Right lobe of liver (tissue), 6 donors: ENCODE measurements at places on chromosomes 3 and 15. TPM values are rescaled to one million over a fixed set of nuclear protein-coding genes. Genes with fewer than 3 reads are reported as not detected.

Gene SSUH2
- total RNA-seq = 1.3 TPM

Gene CCR3
- total RNA-seq = not detected

Gene CAMK2N2
- total RNA-seq = not detected

GRCh38 chr3:44240061-44240460, 1.6 kb upstream of the TOPAZ1 start:
- no peak for DNase-seq
- no peaks in the 10 kb centered on the region for H3K4me1 ChIP-seq
- H3K27ac ChIP-seq = no peak overlapping the region
- H3K36me3 ChIP-seq = no peaks in the 10 kb centered on the region
- no peak overlapping the region for H3K4me3 ChIP-seq

- H3K4me3 ChIP-seq = no peak overlapping the region
- no peaks in the 10 kb centered on the region for H3K36me3 ChIP-seq
- no peak for DNase-seq
These were observed 24.2 kb downstream of the NPTN start for GRCh38 chr15:73608941-73609340.

GRCh38 chr3:173584838-173585831, 187.6 kb downstream of the NLGN1 start:
- H3K27ac ChIP-seq = no peak overlapping the region
- H3K27me3 ChIP-seq = no peaks in the 10 kb centered on the region
- H3K36me3 ChIP-seq = no peaks in the 10 kb centered on the region
- no peak overlapping the region for H3K4me3 ChIP-seq
- DNase-seq = peak; percentile 46
- H3K4me1 ChIP-seq = no peaks in the 10 kb centered on the region

DNA sequence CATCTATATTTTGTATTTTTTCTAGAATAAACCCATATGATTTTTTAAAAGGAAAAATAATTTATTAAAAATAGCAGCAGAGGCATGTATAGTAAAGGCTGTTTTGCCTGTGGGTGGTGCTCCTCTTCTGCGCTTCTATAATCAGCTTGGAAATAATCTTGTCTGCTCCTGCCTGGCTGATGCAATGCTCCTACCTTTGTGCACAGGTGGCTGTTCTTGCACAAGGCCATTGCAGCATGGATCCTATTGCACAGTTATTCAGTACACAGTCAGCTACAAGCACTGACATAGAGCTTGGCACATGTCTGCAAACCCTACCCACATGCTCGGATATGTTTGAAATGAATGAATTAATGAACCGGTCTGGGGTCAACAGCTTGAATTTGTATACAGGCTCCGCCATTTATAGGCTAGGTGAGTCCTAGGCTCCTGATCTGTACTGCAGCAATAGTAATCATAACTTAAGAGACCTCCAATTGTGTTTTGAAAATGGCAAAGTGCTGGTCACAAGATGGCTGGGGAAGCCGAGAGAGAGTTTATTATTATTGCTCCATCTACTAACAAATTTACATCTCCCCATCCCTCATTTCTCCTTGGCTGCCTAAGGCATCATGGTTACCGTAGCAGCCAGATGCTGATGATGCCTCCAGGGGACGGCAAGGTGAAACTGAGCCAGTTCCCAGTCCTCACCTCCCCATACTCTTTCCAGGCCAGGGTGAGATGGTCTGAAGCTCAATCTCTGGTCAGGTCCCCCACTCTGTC, 532 bp upstream of the RTP1 start:
- no peaks in the 10 kb centered on the region for H3K36me3 ChIP-seq
- no peaks in the 10 kb centered on the region for H3K4me1 ChIP-seq
- no peaks in the 10 kb centered on the region for H3K27me3 ChIP-seq
- no peak for DNase-seq

DNA sequence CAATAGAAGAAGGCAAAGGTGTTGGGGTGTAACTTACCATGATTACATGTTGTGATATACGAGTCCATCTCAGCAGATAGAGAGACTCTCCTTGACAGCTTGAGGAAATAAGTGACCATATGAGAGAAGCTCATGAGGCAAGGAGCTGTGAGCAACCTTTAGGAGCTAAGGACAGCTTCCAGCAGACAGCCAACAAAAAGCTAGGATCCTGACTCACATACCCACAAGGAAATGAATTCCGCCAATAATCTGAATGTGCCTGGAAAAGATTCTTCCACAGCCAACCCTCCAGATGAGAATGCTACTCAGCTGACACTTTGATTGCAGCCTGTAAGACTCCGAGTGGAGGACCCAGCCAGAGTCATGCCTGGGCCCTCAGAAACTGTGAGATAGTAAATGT, 339.6 kb upstream of the TPRG1 start:
- no peaks in the 10 kb centered on the region for H3K36me3 ChIP-seq
- no peaks in the 10 kb centered on the region for H3K27me3 ChIP-seq
- no peaks in the 10 kb centered on the region for H3K4me1 ChIP-seq
- H3K4me3 ChIP-seq = no peak overlapping the region
- no peak for DNase-seq

- no peaks in the 10 kb centered on the region for H3K27me3 ChIP-seq
- H3K27ac ChIP-seq = no peak overlapping the region
- no peak for DNase-seq
- no peak overlapping the region for H3K4me3 ChIP-seq
- no peaks in the 10 kb centered on the region for H3K36me3 ChIP-seq
These were observed 541.7 kb downstream of the TBL1XR1 start for GRCh38 chr3:176655404-176656094.

DNA sequence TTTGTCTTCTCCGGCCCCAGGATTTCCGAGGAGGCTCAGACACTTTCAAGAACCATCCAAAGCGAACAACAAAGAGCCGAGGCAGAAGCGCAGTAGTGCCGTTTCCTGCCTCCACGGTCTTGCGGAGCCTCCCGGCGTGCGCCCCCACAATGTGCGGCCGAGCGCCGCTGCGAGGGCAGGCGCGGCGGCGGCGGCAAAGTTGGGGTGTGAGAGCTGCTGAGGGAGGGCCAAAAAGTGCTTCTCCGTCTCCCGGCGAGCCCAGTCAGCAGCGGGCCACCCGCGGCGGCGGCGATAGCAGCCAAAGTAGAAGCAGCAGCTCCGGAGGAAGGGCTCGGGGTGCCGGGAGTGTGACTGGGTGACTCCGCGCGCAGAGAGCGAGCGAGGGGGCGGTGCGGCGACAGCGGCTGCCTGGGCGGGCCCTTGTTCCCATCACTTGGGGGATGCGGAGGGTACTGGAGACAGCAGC, 749.1 kb downstream of the ROBO1 start:
- H3K36me3 ChIP-seq = no peaks in the 10 kb centered on the region
- peak overlapping the region; percentile 63 for H3K27ac ChIP-seq
- H3K4me3 ChIP-seq = peak overlapping the region; percentile 60
- H3K4me1 ChIP-seq = no peaks in the 10 kb centered on the region

GRCh38 chr3:188370081-188370830, 216.3 kb downstream of the LPP start:
- H3K4me3 ChIP-seq = no peak overlapping the region
- no peaks in the 10 kb centered on the region for H3K27me3 ChIP-seq
- DNase-seq = no peak
- no peaks in the 10 kb centered on the region for H3K4me1 ChIP-seq
- no peaks in the 10 kb centered on the region for H3K36me3 ChIP-seq

GRCh38 chr15:40289140-40289775, 6.4 kb upstream of the ANKRD63 start:
- H3K4me1 ChIP-seq = no peaks in the 10 kb centered on the region
- H3K36me3 ChIP-seq = no peaks in the 10 kb centered on the region
- no peak overlapping the region for H3K4me3 ChIP-seq
- peak; percentile 85 for DNase-seq
- H3K27me3 ChIP-seq = no peaks in the 10 kb centered on the region
- H3K27ac ChIP-seq = no peak overlapping the region

DNA sequence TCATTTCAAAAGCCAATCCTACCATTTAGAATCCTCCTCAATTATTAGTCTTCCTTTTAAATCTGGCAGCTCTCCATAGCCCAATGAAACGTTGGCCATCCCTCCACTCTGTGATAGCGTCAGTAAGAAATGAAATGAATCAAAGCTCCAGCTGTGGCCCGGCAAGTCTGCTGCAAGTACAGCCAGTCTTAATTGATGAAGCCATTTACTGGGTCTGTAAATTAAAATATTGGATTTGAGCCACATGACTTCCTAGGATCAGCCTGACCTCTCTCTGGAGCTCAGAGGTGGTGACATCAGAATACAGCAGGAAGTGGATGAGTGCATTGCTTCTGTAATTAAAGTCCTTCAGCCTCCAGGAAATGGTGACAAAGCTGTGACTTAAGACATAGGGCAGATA, 347.0 kb upstream of the LMCD1 start:
- no peaks in the 10 kb centered on the region for H3K4me1 ChIP-seq
- no peak overlapping the region for H3K27ac ChIP-seq
- H3K27me3 ChIP-seq = no peaks in the 10 kb centered on the region
- H3K4me3 ChIP-seq = no peak overlapping the region
